Umbilical cord (tissue), 2 donors: ENCODE measurements at places on chromosomes 13 and 19. TPM values are rescaled to one million over a fixed set of nuclear protein-coding genes. Genes with fewer than 3 reads are reported as not detected.

DIRAS1 gene
- 8.2 TPM for total RNA-seq

DNA sequence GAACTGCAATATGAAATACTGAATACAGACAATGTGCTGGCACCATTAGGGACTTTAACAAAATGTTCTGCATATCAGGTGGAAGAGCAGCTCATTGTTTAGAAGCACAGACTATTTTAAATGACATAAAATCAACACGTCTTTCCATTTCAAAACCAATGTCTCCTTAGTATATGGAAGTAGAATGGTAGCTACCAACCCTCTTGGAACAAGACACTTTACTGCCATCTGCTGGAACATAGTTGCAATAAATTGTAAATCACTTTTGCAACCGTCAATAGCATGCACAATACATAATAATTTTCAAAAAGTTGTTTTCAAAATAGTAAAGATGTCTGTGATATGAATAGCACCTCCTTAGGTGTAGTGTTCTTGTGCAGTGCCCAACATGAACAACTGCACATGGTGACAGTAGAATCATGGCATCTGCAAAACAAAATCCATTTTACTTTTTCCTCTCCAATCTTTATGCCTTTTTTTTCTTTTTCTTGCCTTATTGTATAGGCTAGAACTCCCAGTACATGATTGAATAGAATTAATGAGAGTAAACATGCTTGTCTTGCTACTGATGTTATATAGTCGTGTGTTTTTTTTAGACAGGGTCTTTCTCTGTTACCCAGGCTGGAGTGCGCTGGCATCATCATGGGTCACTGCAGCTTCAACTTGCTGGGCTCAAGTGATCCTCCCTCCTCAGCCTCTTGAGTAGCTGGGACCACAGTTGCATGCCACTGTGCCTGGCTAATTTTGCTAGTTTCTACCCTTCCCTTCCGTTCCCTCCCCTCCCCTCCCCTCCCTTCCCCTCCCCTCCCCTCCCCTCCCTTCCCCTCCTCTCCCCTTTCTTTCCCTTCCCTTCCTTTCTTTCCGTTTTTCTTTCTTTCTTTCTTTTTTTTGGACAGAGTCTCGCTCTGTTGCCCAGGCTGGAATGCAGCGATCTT lies 7.8 kb upstream of the LYPD5 start:
- DNase-seq, result peak; percentile 26

GRCh38 chr13:58379221-58379620 lies 747.7 kb downstream of the PCDH17 start:
- DNase-seq, result no peak

SMIM7 gene
- total RNA-seq, result 48.4 TPM

ELSPBP1 gene
- total RNA-seq, result not detected

DNA sequence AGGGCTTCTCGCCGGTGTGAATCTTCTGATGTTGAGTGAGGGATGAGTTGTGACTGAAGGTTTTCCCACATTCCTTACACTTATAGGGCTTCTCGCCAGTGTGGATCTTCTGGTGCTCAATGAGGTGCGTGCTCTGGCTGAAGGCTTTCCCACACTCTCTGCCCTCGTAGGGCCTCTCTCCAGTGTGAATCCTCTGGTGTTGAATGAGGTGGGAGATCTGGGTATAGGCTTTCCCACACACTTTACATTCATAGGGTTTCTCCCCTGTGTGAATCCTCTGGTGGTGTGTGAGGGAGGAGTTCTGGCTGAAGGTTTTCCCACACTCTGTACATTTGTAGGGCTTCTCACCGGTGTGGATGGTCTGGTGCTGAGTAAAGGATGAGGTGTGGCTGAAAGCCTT lies 33.2 kb downstream of the ZNF473 start:
- DNase-seq, result no peak

- peak; percentile 22 for DNase-seq
These were observed 15.8 kb downstream of the DEDD2 start for GRCh38 chr19:42201489-42202289.

NKPD1 gene
- total RNA-seq, result 0.48 TPM
